ENCODE measurements at places on chromosomes 3 and 15. TPM values are rescaled to one million over a fixed set of nuclear protein-coding genes. Genes with fewer than 3 reads are reported as not detected.

DNA sequence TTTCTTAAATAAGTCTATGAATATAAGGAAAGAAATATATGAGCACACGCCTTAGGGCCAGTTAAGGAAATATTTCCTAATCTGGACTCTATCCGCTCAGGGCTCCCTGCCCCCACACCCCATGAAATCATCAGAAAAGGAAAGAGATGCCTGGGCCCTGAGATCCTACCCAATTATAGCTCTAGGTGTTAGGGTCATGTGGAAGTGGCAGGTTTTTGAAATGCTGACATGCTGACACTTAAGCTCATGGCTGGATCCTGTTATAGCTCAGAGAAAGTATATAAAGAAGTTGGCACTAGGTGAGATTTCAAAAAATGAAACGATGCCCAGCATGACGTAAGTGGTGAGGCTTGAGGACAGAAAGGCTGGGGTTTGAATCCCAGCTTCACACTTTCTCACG is 43.5 kb upstream of the AKAP13 start:
- peak; percentile 48 for DNase-seq

DNA sequence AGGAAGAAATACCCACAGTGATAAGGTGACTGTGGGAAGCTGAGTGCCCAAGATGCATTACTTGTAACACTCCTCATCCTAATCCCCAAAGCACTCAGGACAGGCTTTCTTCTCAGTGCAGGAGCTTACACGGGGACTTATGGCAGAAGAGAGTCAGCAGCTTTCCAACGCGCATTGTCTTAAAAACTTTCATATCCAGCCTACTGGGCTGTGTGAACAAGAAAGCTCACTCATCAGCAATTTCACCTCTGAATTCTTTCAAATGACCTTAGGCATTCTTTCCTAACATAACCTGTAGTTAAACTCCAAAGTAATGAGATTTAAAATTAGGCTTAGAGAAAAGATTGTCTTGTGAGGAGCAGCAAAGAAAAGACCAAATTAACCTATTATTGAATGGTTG is 132.3 kb downstream of the KCNAB1 start:
- no peak for DNase-seq

GRCh38 chr3:61053781-61054496 is 197.3 kb downstream of the FHIT start:
- no peak for DNase-seq

- peak; percentile 70 for DNase-seq
Observed at GRCh38 chr3:52317208-52318000, 1.3 kb downstream of the DNAH1 start.

- no peak for DNase-seq
Observed at GRCh38 chr3:43296565-43296964, 10.2 kb downstream of the SNRK start.

DNA sequence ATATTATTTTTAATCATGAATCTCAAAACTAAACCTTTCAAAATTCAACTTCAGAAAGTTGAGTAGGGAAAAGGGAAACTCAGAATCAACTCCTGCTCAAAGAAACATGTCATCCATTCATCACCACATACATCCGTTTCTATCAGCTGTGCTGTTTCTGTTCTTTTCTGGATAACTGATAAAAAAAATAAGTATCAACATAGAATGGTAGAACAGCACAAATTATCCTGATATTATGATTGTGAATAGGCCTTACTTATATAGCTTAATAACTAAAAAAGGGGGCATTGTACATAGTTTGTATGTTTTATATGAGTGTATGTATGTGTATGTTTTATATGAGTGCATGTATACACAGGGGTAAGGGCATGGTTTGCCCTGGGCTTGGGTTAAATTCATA is 3.1 kb downstream of the TM4SF1 start:
- DNase-seq: no peak

- DNase-seq: no peak
Observed at GRCh38 chr3:182469086-182469485, 324.2 kb upstream of the ATP11B start.

DNA sequence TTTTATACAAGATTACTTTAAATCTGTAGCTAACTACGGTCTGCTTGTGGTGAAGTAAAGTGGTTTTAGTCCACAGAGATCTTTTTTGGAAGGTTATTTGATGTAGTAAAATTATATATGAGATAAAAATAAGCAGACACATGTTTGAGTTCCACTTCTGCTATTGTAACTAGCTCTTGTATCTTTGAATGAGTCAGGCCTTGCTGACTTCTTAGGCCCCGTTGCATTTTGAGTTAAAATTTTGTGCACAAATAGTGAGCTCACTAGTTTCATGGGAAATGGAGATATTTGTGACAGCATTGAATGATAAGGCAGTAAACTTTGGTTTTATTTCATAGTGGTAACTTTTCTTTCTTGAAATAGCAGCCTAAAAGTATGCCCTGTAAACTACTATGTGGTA is 42.6 kb downstream of the ARIH1 start:
- DNase-seq: no peak

DNA sequence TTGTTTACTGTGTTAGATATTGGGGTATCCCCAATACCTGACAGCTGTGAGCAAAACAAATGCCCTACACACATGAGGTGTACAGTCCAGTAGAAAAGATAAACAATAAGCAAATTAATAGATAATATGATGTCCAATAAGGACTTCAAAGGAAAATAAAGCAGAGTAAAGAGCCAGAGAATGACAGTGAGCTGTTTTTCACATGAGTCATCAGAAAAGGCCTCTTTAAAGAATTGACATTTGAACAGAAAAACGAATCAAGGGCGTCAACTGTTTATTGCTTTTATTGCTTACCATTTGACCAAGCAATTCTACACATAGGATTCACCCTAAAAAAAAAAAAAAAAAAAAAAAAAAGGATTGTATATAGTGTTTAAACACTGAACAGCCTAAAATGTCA is 96.6 kb upstream of the FLNB start:
- no peak for DNase-seq

DNA sequence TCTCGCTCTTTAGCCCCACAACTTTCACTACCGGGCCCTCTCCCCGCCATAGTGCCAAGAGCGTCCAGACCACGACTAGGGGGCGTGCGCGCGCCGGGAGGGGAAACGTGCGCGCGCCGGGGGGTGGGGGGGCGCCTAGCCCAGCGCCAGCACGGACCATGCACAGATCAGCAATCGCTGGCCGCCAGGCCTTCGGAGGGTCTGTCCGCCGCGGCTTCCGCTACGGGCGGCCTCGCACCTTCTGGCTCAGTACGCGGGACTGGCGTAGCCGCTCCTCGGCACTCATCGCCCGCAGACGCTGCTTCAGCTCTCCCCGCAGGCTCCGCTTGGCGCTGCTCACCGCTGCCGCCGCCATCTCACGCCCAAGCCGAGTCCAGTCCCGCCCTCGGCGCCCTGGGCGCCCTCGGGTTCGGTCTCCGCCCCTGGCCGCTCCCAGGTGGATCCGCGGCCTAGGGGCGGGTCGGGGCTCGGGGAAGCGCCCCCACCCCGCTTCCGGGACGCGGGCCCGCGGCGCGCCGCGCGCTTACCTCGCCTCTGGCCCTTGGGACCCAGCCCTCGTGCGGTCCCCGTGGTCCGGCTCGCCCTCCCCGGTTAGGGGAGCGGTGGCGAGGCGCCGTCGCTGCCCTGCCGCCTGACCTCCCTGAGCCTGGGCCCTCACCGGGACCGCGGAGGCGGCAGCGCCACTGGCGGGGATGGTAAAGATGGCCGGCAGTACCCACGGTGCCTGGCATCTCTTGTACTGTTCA is at the start of gene MTHFS:
Gene MTHFS, minus strand, starts transcription at position 381 of the 746 bp plus-strand sequence. Its CDS starts 26 bp downstream, at position 355.
- DNase-seq: peak; percentile 50

DNA sequence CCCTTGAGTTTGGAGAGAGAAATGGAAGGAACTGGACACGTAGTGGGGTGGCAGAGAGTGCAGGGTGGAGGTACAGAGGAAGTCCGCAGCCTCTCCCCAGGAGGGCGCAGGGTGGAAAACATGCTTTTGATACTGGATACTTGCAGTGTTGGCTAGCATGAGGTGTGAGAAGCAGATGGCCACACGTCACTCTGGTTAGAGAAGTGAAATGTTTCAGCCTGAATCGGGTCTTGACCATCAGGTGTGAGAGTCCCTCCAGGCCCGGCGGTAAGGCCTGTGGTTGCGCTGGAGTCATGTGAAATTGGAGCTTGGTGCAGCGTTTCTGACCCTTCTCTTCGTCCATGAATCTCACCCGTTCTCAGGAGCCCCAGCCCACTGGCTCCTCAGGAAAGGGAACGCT is 93.1 kb downstream of the GABRG3 start:
- no peak for DNase-seq

GRCh38 chr3:112514527-112515128 is 15.4 kb upstream of the BTLA start:
- no peak for DNase-seq

- no peak for DNase-seq
Observed at GRCh38 chr3:149277331-149277813, 55.7 kb upstream of the CP start.

DNA sequence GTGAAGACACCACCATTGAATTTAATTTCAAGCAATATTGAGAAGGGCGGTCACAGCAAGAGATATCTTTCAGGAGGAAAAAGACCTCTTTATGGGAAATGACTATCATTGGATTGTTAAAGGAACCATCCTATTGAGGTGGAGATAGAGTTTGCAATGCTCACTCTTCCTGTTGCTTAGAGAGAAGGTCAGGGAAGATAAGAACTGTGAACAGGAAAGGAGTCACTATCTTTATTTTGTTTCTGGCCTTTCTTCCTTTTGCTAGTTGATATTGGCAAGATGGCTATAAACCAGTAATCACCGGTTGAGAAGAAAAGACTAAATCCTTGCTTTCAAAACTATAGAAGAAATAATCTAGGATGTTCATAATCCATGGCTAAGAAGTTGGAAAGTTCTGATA is 112.1 kb upstream of the TMEM108 start:
- no peak for DNase-seq

- no peak for DNase-seq
Observed at GRCh38 chr3:148229107-148229506, 468.6 kb upstream of the AGTR1 start.

DNA sequence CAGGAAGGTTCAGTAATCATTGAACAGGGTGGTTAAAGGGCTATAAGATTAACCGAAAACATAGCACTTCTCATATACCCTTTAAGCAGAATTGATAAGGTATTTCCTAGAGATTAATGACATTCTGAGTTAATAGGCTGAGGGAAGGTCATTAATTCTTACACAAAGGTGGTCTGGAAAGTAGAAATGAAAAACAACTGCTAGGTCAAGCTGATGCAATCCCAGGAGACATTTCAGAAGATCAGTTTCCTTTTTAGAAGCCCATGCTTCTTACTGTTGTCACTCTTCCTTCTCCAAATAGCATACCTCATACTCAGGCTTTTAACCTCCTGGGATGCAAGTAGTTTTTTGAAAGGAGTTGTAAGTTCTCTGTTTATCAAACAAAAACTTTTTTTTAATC is 8.8 kb downstream of the FILIP1L start:
- no peak for DNase-seq

DNA sequence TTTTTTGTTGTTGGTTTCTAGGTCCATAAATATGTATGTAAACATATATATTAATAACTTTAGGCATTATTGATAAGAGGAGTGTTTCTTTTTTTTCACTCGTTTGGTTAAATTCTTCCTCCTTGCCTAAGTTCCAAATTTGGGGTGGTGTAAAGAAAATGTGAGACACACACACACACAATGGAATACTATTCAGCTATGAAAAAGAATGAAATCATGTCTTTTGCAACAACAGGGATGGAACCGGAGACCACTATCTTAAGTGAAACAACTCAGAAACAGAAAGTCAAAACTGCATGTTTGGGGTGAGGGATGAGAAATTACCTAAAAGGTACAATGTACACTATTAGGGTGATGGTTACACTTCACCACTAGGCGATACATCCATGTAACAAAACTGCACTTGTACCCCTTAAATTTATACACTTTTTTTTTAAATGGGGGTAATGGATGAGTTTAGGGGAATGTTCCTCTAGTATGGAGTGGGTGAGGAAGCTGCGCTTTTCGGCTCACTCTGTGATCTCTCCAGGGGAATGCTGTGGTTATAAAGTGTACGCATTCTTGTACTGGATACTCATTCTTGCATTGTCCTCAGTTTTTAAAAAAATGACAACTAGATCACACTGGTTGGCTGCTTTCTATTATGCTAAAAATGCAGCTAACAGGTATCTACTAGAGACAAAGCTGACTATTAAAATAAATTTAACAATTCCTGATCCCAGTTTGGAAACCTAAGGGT is 50.8 kb upstream of the PPARG start:
- DNase-seq: no peak

DNA sequence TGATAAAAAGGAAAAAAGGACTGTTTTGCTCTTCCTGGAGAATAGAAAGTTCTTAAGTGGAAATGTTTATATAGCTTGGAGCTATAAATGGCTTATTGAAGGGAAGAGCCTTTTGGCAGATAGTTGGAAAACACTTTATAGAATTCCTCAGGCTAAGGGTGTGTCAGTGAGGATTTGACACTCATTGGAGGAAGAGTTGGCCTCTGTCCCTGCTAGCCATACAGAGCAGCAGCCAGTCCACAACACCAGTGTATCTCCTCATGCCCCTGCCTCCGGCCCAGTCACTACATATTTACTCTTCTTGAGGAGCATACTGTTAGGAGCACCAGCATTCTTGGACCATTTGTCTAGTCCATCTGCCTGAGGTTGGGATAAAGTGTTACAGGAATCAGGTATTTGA is 36.2 kb downstream of the KLHL18 start:
- DNase-seq: no peak

- no peak for DNase-seq
Observed at GRCh38 chr15:67331676-67332075, 77.1 kb downstream of the IQCH start.

DNA sequence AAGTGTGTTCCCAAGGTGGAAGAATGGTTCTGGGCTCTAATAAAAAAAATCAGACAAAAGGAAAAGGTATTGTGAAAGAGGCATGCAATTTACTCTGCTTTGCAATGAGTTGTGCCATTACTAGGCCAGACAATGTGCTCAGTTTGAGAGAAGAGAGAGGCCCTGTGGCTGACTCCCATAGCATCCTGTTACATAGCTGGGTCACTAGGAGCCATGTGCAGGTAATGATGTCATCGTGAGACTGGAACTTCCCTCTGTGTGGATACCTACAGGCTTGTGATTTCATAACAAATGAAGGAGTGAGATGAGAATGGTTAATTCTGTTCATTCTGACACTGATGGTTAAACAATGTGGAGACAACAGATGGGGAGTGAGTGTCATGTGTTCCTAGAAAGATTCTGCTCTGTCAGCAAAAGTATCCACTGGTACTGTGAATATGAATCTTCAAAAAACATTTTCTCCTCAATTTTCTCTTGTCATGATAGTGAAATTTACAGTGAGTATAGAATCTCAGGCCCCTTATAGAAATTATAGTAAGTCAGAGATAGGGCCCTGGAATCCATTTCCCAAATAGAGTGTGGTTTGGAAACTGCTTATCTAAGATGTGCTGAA is 648.7 kb upstream of the DPPA4 start:
- DNase-seq: no peak

Gene CYP8B1
- not detected for total RNA-seq

Gene COL6A5
- total RNA-seq: not detected

Gene FOXL2
- 9.8 TPM for total RNA-seq

Gene CCRL2
- 3.2 TPM for total RNA-seq

Gene OSTN
- total RNA-seq: not detected

Gene B3GNT5
- 3.6 TPM for total RNA-seq

Gene GXYLT2
- 20.3 TPM for total RNA-seq

Gene LRTM1
- total RNA-seq: not detected

Gene TRIM42
- total RNA-seq: not detected

All from uterus (tissue), 4 donors.